ENCODE measurements at places on chromosomes 2 and 18. TPM values are rescaled to one million over a fixed set of nuclear protein-coding genes. Genes with fewer than 3 reads are reported as not detected.

Gene TMEM200C
- total RNA-seq = 0.08 TPM

DNA sequence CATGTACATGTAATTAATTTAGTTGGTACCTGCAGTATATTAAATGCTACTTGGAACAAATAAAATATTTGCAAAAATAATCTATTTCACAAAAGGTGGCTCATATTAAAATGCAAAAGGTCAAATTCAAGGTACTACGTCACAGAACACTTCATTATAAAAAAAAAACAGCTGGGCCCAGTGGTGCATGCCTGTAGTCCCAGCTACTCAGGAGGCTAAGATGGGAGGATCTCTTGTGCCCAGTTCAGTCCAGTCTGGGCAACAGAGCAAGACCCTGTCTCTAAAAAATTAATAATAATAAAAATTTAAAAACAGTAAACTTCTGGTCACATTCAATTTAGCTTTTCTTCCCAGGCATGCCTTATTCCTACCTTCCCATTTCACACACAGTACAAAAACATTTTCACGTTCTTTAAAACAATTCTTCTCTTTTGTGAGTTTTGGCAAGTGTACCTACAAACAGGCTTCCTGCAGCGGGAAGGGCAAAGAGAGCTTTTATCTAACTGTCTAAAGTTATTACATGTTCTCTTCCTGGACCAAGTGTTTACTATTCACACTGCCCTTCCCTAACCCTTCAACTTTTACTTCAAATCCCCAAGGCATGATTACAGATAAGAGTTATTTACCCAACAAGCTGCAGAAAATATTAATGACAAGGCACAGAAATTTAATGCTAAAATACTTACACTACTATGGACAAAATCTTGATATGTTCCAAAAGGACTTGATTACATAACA is 10.7 kb downstream of the BAZ2B start:
- H3K27ac ChIP-seq = peak overlapping the region; percentile 56
- peaks cover 56% of the 10 kb centered on the region for H3K4me1 ChIP-seq
- no peaks in the 10 kb centered on the region for H3K36me3 ChIP-seq
- peak; percentile 22 for DNase-seq
- no peak overlapping the region for H3K4me3 ChIP-seq

Gene FSIP2
- total RNA-seq = 2.0 TPM

Gene RNF125
- 1.4 TPM for total RNA-seq

- H3K4me3 ChIP-seq = peak overlapping the region; percentile 95
- no peaks in the 10 kb centered on the region for H3K27me3 ChIP-seq
- no peaks in the 10 kb centered on the region for H3K36me3 ChIP-seq
Observed at GRCh38 chr18:50879302-50880118, 592 bp downstream of the ME2 start.

Measured in thyroid gland (tissue), 4 donors.